Mammary epithelial cell (primary cell): ENCODE measurements at places on chromosomes 12 and 14. TPM values are rescaled to one million over a fixed set of nuclear protein-coding genes. Genes with fewer than 3 reads are reported as not detected.

Gene TRIM9
- 0.67 TPM for total RNA-seq

Gene CMA1
- not detected for total RNA-seq

Gene AICDA
- total RNA-seq, result not detected

Gene ACOT6
- not detected for total RNA-seq

Gene KLRC2
- not detected for total RNA-seq

Gene EIF2S3B
- total RNA-seq, result 2.5 TPM

Gene TBC1D30
- 0.17 TPM for total RNA-seq

Gene PLEK2
- 9.8 TPM for total RNA-seq

Gene TMPRSS12
- not detected in 2 replicates for total RNA-seq

Gene TRHDE
- total RNA-seq, result 2.7 and 5.2 TPM in 2 replicates
